T-helper 2 cell treated with Interferon-gamma antibody and Interleukin-4, amounts not matched to agents 5 μg/mL and 100 μg/mL, for 36 hours (primary cell): ENCODE measurements at places on chromosomes 3 and 15.

- no peak overlapping the region for H3K4me3 ChIP-seq
- no peaks in the 10 kb centered on the region for H3K27me3 ChIP-seq
- H3K27ac ChIP-seq = no peak overlapping the region
- peaks cover 31% of the 10 kb centered on the region for H3K4me1 ChIP-seq
- no peak for DNase-seq
Measured at GRCh38 chr3:100719136-100719535, 9.8 kb downstream of the TFG start.

DNA sequence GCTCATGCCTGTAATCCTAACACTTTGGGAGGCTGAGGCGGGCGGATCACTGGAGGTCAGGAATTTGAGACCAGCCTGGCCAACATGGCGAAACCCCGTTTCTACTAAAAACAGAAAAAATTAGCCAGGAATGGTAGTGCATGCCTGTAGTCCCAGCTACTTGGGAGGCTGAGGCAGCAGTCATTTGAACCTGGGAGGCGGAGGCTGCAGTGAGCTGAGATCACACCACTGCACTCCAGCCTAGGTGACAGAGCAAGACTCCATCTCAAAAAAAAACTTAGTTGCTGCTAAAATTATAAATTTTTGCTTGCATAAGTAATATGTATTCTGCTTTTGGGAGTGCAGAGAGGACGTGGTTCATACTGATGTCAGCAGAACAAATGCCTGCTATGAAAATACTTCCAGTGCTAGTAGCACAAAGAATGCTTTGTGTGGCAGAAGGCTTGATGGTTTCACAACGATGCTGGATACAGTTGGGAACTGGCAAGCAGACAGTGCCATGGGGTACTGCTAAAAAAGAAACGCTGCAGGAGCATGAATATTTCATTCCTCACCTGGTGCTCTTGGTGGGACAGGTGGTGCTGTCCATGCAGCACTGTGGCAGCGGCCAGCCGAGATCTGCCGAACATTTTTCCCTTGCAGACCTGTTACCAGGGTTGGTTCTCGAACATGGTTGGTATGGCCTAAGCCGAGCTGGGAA, 31.1 kb downstream of the FBXL22 start:
- H3K27ac ChIP-seq = no peak overlapping the region
- DNase-seq = no peak
- no peaks in the 10 kb centered on the region for H3K27me3 ChIP-seq
- peaks cover 2% of the 10 kb centered on the region for H3K4me1 ChIP-seq
- H3K4me3 ChIP-seq = no peak overlapping the region
- H3K36me3 ChIP-seq = peaks cover 55% of the 10 kb centered on the region

DNA sequence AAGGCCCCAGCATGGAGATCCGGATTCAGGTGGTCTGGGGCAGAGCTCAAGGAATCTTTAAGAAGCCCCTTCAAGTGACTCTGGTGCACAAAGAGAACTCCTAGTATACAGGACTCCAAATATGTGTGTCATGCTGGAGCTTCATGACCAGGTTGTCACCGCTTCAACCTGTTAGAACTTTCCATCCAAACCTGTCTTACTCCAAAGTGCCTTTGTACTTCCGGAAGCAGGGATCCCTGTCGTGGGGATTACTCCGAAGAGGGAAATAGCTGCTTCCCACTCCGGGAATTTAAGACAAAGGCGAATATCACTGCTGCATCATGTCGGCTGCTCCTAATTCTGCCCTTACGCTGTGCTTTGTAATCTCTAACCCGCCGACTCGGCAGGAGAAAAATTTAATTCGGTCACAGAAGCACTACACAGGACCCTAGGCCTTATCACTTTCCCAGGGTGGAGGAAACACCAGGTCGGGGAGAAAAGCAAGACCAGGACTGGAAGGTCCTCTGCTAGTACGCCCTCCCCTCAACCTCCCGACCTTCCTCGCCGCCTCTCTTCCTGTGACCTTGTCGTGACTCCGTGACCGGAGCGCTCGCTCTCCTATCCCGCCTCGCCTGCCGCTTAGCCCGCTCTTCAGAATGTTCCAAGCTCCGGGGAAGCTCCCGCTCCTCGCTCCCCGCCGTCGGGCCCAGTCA, 730 bp downstream of the HIGD1A start:
- H3K4me1 ChIP-seq = peaks cover 30% of the 10 kb centered on the region
- H3K4me3 ChIP-seq = peak overlapping the region; percentile 96
- peak overlapping the region; percentile 84 for H3K27ac ChIP-seq
- peaks cover 16% of the 10 kb centered on the region for H3K36me3 ChIP-seq
- DNase-seq = peak; percentile 32

DNA sequence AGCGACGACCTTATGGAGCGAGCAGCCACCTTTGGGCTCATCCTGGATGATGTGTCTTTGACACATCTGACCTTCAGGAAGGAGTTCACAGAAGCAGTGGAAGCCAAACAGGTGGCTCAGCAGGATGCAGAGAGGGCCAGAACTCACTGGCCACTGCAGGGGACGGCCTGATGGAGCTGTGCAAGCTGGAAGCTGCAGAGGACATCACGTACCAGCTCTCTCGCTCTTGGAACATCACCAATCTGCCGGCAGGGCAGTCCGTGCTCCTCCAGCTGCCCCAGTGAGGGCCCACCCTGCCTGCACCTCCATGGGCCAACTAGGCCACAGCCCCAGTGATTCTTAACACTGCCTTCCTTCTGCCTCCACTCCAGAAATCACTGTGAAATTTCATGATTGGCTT, 10.4 kb downstream of the NR1I2 start:
- DNase-seq = no peak
- H3K36me3 ChIP-seq = no peaks in the 10 kb centered on the region
- no peaks in the 10 kb centered on the region for H3K4me1 ChIP-seq
- no peak overlapping the region for H3K27ac ChIP-seq
- H3K27me3 ChIP-seq = peaks cover 11% of the 10 kb centered on the region

DNA sequence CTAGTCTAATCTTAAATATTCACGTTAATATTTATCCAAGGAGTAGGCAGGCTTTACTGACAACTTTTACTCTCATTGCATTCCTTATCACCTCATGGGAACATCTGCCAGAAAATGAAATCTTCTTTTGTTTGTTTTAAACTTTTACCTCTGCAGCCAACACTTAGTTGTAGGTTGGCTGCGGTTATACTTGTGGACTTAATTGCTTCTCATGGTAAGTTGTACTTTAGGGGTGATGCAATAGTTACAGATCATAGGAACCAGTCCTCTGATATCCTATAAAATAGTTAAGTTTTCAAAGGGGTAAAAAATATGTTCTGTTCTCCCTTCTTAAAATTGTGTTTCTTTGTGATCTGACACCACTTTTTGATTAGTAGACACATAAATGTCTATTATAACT, 321.9 kb downstream of the ZPLD1 start:
- no peak overlapping the region for H3K27ac ChIP-seq
- no peak for DNase-seq
- H3K36me3 ChIP-seq = no peaks in the 10 kb centered on the region
- no peaks in the 10 kb centered on the region for H3K27me3 ChIP-seq

GRCh38 chr3:143147707-143148106, 28.1 kb downstream of the CHST2 start:
- no peaks in the 10 kb centered on the region for H3K27me3 ChIP-seq
- no peaks in the 10 kb centered on the region for H3K4me1 ChIP-seq
- H3K36me3 ChIP-seq = no peaks in the 10 kb centered on the region
- H3K4me3 ChIP-seq = no peak overlapping the region
- H3K27ac ChIP-seq = no peak overlapping the region

DNA sequence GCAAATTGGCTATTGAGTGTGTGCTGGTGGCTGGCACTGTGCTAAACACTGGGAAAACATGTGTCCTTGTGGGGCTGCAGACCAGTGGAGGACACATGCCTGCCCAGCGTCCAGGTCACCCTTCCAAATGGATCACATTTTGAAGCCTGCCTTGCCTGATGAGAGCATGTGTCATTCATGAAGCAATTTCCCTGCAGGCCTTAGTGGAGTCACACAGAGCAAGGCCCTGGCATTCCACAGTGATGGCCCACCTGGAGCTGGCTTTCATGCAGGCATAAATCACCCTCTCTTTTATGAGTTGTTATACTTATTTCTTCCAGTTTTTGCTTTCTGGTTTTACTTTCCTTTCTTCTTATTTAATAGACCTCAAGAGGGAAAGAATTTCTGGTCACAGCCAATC, 219.5 kb downstream of the EPHB1 start:
- H3K27ac ChIP-seq = no peak overlapping the region
- H3K4me1 ChIP-seq = peaks cover 3% of the 10 kb centered on the region
- no peak overlapping the region for H3K4me3 ChIP-seq
- no peak for DNase-seq
- H3K36me3 ChIP-seq = no peaks in the 10 kb centered on the region

DNA sequence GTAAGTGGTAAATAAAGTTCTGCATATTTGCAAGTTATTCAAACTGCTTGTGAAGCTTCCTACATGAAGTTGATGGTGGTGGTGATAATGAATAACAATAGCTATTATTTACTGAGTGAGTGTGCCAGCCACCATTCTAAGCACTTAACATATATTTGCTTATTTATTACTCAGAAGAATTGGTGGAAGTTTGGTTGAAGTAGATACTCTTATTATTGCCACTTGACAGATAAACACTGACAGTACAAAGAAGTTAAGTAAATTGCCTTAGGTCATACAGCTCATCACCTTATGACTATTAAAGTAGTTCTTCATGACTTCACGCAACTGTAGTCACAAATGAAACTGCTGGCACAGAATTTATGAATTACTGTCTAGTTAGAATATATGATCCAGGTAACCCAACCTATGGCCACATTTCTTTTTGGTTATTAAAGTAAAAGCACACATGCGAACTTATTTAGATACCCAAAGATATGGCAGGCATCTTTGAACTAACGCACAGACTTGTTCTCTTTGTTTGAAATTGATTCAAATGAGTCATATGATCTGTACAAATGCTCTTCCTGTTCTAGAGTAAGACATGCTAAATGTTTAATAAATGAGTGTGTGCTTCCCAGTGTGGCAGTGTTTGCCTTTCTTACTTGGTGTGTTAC, 99.8 kb upstream of the NR2F2 start:
- H3K27me3 ChIP-seq = no peaks in the 10 kb centered on the region
- no peak overlapping the region for H3K4me3 ChIP-seq
- H3K4me1 ChIP-seq = no peaks in the 10 kb centered on the region
- DNase-seq = no peak
- no peaks in the 10 kb centered on the region for H3K36me3 ChIP-seq
- H3K27ac ChIP-seq = no peak overlapping the region
